DMS153 (cell line): ENCODE measurements at places on chromosomes 13 and 19.

DNA sequence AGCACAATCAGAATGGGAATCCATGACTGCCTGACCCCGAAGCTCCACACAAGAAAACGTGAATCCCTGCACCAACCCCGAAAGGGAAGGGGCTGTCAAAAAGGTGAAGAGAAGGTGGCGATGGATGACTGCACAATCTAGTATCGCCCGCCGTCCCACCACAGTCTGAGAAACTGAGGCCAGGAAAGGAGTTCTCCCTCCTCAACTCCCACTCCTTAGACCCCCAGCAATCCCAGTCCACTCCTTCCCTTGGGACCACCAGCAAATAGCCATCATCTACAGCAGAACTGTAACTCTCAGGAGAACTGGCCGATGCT lies 451 bp downstream of the NOSIP start:
- DNase-seq, result no peak

GRCh38 chr19:5053661-5054060 lies 84.7 kb downstream of the KDM4B start:
- no peak for DNase-seq

GRCh38 chr19:12997967-12998940 lies 3.0 kb downstream of the NFIX start:
- DNase-seq, result no peak

DNA sequence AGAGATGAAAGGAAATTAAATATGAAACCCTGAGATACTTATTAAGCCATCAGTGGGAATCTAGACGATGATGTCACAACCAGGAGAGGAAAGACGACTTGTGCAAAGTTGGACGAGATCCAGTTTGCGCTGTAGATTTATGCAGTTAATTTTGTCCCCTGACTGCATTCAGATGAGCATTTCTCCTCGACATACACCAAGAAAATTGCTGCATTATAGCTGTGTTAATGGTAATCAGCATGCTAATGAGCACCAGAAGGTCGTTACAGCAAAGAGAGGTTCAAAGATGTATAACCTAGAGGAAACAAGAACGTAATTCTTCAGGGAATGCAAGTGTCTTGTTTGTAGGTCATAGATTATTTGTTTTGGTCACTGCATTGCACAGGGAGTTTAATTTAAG lies 371.7 kb downstream of the RBM26 start:
- DNase-seq, result no peak

DNA sequence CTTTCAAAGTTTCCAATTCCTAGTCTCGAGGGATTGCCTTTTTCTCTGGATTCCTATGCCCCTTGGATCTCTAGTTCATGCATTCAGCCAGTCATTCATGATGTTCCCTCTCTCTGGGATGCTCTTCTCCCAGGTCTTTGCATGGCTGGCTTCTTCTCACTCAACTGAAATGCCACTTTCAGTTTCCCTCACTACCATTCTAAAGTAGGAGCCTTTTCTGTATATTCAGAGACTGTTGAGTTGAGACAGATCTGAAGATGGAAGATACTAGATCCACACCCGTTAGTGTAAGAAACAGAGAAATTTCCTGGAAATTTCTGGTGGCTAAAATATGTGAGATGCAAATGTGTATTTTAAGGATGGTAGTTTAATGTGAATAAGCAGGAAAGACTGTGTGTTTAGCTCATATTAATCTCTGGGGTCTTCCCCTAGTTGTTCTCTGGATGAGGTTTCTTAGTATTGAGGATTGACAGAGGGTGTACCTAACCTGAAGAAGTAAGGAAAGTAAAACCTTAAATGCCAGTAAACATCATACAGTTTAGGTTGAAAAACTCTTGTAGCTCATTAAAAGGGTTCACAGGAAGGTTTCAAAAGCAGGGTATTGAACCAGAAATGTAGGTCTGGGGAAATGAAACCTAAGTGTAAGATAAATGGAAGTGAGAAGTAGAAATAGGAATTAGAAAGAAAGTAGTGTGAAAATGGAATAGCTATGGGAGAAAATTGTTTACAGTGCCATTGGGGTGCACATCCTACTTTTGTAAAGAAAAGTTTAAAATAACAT lies 331.3 kb downstream of the NDFIP2 start:
- DNase-seq, result no peak

- peak; percentile 63 for DNase-seq
Measured at GRCh38 chr13:32031025-32031814, at the start of gene FRY. FRY (plus strand) TSS chr13:32031774; CDS start chr13:32031796, 22 bp downstream.

DNA sequence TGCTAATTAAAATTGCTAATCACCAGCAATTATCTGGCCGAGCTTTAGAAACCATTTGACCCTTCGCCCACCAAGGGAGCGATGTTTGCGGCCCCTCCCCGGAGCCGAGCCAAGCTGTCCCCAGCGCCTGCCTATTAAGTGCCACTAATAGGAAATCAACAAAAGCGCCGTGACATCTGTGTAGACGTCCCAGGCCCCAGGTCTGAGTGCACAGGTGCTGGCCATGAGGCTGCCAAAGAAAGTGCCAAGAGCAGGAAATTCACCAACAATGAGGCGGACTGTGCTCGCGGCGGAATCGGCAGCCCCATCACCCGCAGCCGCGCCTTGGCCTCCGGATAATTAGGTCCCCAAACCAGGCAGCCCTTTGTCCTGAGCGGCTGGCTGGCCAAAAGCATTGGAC lies 44.5 kb upstream of the SPACA7 start:
- DNase-seq, result no peak

- DNase-seq, result no peak
Measured at GRCh38 chr13:46324976-46325375, 62.1 kb downstream of the RUBCNL start.

- no peak for DNase-seq
Measured at GRCh38 chr19:4933528-4933927, 24.2 kb downstream of the UHRF1 start.

DNA sequence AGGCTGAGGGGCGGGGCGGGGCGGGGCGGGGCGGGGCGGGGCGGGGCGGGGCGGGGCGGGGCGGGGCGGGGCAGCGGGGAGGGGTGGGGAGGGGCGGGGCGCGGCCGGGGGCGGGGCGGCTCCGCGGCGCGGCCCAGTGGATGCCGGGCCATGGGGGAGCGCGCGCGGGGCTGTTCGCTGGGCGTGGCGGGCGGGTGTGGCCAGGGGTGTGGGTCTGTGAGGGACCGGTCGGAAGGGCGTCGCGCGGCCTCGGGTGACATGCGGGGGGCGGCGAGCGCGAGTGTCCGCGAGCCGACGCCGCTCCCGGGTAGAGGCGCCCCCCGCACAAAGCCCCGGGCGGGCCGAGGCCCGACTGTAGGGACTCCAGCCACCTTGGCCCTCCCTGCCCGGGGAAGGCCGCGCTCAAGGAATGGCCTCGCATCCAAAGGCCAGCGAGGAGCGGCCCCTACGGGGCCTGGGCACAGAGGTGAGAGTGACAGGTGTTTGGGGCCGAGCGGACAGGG lies at the start of gene ZFP28:
Gene ZFP28, plus strand, starts transcription at position 188 of the 503 bp plus-strand sequence. Its CDS starts 71 bp downstream, at position 259.
- no peak for DNase-seq

DNA sequence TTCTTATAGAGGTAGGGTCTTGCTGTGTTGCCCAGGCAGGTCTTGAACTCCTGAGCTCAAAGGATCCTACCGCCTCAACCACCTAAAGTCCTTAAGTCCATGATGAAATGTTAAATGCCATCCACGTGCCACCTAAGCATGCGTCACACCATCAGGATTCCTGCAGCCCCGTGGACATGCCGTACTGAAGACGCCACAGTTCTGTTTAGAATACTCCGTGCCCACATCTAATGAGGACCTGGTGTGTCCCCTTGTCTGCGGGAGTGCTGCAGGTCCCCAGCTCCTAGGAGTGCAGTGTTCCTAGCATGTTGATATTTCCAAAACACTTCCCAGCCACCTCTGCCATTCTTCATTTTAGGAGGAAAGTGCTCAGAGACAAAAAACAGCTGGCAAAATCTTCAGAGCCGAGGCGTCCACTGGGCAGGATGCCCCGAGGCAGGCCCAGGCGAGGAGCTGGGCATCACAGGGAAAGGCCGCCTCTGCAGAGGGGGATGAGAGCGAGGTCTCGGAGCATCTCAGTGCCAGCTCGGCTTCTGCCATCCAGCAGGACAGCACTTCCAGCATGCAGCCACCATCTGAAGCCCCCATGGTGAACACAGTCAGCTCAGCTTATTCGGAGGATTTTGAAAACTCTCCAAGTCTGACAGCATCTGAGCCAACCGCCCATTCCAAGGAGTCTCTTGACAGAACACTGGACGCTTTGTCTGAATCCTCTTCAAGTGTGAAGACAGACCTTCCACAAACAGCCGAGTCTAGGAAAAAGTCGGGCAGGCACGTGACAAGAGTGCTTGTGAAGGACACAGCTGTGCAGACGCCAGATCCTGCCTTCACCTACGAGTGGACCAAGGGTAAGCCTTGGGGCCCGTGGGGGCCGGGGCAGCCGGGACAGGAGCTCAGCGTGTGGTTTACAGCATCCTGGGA lies 13.2 kb downstream of the C19orf44 start:
- no peak for DNase-seq

DNA sequence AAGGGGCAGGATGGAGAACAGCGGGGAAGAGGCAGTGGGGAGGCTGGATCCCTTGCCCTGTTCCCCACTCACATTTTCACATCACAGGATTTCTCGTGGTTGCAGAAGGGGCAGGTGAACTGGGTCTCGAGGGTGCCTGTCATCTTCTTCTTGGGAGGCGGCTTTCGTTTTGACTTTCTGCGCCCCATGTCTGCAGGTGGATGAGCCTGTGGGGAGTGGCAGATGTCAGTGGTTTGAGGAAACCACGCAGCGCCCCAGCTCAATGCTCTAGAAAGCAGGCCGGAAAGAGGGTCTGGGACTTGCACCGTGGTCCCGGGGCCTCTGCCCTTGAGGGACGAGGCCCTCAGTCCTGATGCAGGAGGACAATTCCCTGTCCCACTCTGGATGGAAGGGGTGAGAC lies 4.9 kb downstream of the ELOF1 start:
- no peak for DNase-seq

DNA sequence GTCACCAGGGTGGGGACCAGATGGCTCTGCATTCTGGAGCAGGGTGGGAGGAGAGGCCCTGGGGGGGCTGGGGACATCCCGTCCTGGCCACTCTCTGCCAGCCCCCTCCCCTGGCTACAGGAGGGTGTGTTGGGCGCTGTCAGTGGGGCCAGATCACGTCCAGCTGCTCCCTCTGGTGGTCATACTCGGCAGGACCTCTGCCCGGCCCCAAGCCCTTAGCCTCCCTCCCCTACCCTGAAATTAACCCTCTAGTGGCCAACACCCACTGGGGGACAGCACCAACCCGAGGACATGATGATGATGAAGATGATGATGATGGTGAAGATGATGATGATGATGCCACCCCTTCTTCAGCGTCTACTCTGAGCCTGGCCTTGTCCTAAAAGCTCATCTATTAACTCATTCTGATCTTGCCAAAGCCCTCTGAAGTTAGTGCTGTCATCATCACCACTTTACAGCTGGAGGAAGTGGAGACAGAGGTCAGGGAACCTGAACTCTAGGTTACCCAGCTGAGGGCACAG lies 590 bp upstream of the LGI4 start:
- peak; percentile 31 for DNase-seq

DNA sequence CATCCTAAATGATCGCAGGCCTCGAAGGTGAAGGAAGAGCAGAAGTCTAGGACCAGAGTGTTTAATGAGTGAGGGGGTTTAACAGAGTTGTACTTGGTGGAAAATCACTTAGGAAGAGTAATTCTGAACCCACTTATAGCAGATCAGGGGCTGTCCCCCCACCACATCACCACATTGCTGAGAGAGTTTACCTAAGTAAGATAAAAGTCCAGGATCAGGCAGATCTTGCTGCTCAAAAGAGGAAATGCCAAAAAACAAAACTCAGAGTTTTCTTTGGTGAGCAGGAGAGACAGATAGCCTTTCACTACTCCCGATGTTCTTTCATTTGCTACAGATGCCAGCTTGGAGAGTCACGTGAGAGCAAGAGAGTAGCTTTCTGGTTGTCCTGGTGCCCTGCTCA lies 15.4 kb downstream of the ZNF317 start:
- no peak for DNase-seq

DNA sequence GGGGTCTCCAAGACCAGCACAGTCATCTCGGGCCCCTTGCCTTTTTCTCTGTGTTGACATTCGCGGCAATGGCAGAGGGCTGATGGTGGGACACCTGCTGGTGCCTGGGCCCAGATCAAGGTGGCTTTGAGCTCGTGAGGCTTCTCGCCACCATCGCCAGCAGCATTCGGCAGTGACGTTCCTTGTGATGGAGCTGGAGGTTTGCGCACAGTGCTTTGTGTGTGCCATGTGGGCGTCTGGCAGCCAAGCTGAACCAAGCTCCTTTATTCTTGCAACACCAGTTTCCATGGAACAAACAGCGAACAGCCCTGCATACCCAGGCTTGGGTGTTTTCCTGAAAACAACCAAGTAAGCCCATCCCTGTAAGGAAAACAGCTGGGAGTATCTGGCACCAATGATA lies 9.1 kb upstream of the TMEM255B start:
- no peak for DNase-seq

DNA sequence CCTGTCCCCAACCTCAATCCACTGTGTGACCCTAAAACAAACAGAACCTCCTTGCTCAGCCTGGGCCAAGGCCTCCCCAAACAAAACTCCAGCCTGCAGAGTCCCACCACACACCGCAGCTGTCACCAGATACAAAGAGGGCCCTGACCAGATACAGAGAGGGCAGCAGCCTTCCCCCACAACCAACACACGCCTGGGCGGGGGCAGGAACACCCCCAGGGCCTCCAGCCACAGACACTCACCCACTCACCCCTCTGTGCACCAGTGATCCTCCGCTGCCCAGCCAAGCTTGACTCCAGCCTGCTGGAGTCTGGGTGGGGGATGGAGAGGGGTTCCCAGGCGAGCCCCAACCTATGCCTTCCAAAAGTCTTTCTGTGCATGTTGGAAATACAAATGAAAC lies 5.9 kb upstream of the CIRBP start:
- no peak for DNase-seq

DNA sequence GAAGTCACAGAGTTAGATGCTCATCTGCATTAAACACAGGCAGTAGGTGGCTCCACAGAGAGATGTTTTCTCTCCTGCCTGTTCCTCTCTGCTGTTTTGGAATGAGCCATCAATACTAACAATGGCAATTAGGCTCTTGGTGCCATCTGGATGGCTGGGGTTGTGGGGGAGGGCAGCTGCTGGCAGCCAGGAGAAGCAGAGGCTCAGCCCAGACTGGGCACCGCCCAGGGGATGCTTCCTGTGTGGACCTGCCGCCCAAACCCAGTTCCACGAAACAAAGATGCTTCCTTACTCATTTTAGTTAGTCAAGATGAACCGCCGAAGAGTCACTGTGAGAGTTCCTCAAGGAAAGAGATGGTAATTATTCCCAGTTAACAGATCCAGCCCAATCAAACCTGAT lies 50.8 kb upstream of the PCDH8 start:
- DNase-seq, result peak; percentile 63

DNA sequence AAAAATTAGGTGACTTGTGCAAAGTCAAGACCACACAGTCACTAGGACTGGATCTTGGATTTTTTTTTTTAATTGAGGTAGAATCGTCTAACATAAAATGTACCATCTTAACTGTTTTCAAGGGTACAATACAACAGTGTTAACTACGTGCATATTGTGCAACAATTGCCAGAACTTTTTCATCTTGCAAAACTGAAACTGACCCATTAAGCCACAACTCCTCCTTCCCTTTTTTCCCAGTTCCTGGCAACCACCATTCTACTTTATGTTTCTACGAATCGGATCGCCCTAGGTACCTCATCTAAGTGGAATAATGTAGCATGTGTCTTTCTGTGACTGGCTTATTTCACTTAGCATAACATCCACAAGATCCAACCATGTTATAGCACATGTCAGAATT lies 37.5 kb upstream of the POMP start:
- no peak for DNase-seq
